NCI-H1436 treated with DMSO at 0.1 percent for 48 hours (cell line): ENCODE measurements at places on chromosomes 3 and 15.

GRCh38 chr15:65533057-65533756 lies 2.9 kb downstream of the HACD3 start:
- no peak for DNase-seq

DNA sequence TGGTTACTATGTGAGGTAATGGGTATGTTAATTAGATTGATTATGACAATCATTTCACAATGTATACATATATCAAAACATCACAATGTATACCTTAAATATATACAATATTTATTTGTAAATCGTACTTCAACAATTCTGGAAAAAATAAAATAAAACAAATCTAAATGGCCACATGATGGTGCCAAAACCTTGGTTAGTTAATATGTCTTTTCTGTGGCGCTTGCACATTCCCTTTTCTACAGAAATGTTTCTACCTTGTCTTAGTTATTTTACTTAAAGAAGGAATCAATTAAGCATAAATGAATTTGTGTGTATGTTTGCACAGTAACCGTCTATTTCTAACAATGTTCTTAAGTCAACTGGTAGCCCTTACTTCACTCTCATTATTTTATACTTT lies 53.4 kb downstream of the OXSM start:
- DNase-seq: no peak

- no peak for DNase-seq
Measured at GRCh38 chr3:31456373-31456772, 76.4 kb upstream of the STT3B start.

DNA sequence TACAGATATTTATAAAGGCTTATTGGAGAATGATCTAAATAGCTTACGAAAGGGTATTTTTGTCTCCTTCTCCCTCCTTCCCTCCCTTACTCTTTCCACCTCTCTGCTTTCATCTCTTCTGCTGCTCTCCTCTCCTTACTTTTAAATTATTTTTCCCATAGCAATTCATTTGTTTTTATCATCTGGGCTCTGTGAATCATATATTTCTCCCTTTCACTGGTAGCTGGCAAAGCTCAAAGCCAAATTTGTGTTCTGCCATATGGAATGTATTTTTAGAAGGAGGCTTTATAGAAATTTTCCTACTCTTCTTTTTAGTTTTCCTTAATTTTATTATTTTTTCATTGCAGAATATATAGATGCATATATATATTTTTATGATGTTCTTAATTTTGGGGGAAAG lies 385.8 kb downstream of the C3orf38 start:
- DNase-seq: no peak

- DNase-seq: no peak
Measured at GRCh38 chr3:197125636-197126035, 96.0 kb upstream of the MELTF start.

DNA sequence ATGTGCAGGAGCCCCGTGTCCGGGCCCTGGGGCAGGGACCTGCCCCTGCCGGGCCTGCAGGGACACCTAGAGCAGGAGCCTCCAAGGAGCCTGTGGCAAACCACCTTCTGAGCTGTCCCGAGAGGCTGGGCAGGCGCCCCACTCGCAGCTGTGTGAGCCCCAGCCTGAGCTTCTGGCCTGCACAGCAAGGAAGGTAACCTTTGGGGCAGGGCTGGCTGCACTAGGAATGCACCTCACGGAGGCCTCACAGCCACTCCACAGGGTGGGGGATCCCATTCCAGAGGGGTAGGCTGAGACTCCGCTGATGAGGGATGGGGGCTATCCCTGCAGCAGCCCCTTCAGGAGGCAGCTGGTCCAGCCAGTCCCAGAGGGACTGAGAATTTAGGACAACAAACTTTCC lies 68.1 kb downstream of the DNAJB8 start:
- DNase-seq: no peak

- DNase-seq: no peak
Measured at GRCh38 chr3:177929310-177929709, 606.9 kb upstream of the KCNMB2 start.

GRCh38 chr3:171388527-171388926 lies 71.7 kb downstream of the TNIK start:
- DNase-seq: no peak

DNA sequence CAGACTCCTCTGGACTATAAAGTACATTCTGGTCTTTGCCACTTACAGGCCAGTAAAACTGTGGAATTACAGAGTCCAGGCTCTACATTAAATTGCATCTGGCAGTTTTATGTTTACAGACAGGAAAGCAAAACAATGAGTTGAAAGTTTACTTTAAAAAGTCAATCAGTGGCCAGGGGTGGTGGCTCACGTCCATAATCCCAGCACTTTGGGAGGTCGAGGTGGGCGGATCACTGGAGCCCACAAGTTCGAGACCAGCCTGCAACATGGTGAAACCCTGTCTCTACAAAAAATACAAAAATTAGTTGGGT lies 53.8 kb downstream of the TM4SF4 start:
- DNase-seq: no peak

DNA sequence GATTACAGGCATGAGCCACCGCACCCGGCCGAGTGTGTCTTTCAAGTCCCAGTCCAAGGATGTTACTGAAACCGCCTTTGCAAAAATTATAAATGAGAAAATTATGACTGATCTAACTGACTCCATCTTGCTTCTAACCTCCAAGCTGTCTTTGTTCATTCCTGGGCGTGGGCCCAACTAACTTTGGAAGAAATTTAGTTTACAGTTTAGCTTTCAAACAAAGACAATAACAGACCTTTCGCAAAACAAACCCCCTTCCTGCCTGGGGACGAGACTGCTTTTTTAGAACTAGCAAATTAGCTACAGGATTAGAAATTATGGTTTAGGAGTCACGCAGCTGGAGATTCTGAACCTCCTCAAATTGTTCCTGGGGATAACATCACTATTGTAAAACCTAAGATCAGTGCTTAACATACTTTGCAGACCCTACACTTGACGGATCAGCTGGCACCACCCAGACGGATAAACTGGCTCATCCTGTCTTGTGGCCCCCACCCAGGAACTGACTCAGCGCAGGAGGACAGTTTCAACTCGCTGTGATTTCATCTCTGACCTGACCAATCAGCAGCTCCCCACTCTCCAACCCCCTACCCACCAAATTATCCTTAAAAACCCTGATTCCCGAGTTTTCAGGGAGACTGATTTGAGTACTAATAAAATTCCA lies 23.8 kb downstream of the NANOGP8 start:
- no peak for DNase-seq

- DNase-seq: no peak
Measured at GRCh38 chr3:10337323-10338163, 16.6 kb upstream of the SEC13 start.

DNA sequence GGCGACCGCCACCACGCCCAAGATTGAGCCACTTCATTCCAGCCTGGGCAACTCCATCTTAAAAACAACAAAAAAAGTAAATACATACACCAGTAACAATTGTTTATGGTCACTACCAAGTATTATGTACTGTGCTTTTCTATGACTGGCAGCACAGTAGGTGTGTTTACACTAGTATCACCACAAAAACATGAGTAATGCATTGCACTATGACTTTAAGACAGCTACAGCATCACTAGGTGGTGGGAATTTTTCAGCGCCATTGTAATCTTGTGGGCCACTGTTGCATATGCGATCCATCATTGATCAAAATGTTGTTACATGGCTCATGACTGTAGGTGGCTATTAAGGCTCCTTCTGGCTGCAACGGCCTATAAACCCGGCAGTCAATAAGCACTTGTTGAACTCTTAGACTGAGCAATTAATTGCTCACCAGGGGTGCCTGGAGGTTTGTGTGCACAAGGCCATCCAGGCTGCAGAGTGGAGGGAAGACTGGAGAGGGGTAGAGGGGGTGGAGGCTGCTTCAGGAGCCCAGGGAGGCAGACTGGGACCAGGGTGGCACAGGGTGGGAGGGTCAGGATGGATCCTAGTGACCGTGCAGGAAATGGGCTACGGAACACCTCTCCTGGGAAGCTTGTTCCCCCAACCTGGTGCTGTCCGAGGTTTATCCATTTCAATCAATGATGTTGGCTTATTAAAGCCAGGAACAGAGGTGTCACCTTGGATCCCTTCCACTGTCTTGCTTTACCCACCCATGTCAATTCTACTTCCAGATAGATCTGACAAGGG lies 17.9 kb upstream of the COPG1 start:
- no peak for DNase-seq
